ENCODE measurements at places on chromosomes 6 and 20. TPM values are rescaled to one million over a fixed set of nuclear protein-coding genes. Genes with fewer than 3 reads are reported as not detected.

Gene VGLL2
- not detected for total RNA-seq

Gene BEND6
- 0.96 TPM for total RNA-seq

Gene PGBD1
- total RNA-seq, result 5.3 TPM

Gene SEL1L2
- total RNA-seq, result not detected

Gene GFRAL
- not detected for total RNA-seq

Gene TOMM34
- 42.6 TPM for total RNA-seq

Gene KCNK16
- total RNA-seq, result not detected

Gene HLA-DPA1
- not detected for total RNA-seq
